Renal pelvis (tissue), 12 donors: ENCODE measurements at places on chromosomes 3 and 15. TPM values are rescaled to one million over a fixed set of nuclear protein-coding genes. Genes with fewer than 3 reads are reported as not detected.

DNA sequence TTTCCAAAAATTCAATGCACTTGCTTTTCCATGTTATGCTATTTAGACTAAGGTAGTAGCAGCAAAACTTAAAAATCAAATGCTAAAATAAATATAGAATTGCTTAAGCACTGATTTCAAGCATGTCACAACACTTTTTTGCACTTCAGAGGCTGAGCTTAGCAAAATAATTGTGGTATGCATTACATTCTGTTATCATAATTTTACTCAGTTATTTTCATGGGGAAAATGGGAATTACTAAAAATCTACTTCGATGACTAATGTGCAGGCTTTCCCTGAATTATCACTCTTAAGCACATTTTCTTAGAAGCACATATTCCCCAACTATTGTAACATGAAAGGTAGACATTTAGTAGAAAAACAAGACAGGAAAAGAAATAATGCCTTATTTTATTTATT lies 322.4 kb upstream of the CBLB start:
- DNase-seq, result no peak

GRCh38 chr15:97875025-97875512 lies 85.4 kb upstream of the ARRDC4 start:
- DNase-seq, result no peak

The GHSR gene
- not detected for polyA plus RNA-seq

- DNase-seq, result no peak
Measured at GRCh38 chr3:184186902-184187207, 856 bp downstream of the ABCF3 start.
